Eye (tissue), 1 donor: ENCODE measurements at places on chromosomes 7 and 10.

DNA sequence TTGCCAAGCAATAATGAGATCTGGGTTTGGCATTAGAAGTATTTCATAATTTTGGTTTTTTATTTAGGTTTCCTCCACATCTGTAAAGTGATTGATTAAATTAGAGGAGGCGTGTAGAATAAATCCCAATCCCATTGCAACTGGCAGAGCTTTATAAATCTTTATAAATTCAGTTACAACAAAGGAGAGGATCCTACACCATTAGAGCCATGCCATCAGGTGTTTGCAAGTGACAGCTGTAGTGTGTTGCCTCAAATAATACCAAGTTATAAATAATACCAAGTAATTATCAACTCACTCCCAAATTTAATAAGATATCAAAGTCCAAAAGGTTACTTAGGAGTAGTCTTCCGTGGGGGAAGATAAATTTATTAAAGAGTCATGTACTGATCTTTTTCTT, 62.2 kb downstream of the PODXL start:
- DNase-seq, result no peak

GRCh38 chr7:1248143-1248915, 15.7 kb downstream of the UNCX start:
- peak; percentile 74 for DNase-seq

GRCh38 chr10:78335691-78336401, 302.2 kb downstream of the RPS24 start:
- DNase-seq, result no peak

DNA sequence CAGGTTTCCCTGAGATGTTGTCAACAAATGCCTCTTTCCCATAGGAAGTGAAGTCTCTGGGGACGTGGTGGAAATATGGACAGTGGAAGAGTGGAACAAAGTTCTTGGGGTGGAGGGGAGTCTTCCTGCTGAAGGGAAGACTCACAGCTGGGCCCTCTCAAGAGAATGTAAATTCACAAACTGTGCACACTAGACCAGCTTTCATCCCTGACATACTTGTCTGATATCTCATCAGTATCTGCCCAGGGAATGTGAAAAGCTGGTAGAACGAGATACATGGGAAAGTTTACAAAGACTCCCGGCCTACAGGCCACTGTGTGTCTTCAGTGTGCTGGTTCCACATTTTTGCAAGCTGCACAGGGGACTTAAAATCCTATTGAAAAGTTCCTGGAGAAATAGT, 16.7 kb upstream of the CCDC3 start:
- DNase-seq, result no peak

DNA sequence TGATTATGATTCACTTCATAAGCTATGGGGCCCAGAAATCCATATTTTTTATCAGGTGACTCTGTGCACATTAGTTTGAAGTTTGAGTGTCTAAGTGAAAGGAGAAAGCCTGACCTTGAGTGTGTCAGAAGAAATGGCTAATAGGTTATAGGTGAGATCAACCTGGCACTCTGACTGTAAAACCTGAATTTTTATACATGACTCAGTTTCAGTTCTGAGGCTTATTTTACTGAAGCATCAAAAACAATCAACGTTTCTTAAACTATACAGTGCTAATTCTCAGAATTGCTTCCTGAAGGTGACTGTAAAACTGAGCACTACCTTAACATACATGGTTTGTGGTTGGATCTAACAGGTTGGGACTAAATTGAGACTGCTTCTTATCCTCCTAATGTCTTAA, 159.4 kb upstream of the AHR start:
- DNase-seq, result no peak

DNA sequence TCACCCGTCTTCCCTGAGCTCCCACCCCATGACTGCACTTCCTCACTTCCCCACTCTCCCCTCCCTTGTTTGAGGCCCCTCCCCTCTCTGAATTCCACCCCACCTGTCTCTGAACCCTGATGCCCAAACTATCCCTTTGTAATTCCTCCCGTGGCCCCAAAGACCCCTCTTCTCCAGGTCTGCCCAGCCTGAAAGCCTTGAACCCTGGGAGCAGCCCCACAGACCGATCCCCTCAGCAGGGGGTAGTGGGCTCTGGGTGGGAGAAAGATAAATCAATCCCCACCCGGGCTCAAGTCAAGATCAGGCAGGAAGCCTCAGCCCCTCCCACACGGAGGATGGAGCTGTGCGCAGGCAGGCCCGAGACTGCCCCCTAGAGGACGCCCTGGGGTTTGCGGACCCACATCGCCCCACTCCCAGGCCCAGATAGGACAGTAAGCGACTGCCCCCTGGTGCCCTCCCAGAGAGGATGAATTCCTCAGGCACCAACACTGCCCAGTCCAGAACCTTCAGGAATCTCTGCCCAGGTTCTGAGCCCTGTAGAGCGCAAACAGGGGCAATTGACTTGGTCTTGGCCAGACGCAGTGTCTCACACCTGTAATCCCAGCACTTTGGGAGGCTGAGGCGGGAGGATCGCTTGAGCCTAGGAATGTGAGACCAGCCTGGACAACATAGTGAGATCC, 11.7 kb downstream of the HSPB1 start:
- peak; percentile 97 for DNase-seq

DNA sequence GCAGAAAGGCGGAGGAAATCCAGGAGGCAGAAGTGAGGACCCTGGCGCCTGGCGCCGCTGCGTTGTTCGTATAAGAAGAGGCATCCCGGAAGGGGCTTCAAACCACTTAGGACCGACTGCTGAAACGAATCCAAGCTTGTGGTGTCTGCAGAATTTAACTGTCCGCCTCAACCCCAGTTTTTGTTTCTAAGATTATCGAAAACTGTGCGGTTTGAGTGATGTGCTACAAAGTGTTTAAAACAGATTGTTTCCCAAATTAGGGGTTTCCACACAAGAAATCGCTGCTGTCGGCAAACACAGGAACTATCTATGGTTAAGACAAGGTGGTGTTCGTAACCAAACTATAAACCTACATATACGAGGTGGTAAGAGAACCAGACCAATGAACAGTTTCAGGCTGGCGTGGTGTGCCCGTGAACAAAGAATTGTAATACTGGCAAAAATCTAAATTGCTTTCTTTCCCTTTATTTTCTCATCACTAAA, 835 bp upstream of the DGKI start:
- no peak for DNase-seq

GRCh38 chr10:80289451-80290287, at the start of gene MAT1A:
Gene MAT1A (minus strand): TSS chr10:80289658. CDS start chr10:80289423, 235 bp downstream.
- DNase-seq, result no peak

DNA sequence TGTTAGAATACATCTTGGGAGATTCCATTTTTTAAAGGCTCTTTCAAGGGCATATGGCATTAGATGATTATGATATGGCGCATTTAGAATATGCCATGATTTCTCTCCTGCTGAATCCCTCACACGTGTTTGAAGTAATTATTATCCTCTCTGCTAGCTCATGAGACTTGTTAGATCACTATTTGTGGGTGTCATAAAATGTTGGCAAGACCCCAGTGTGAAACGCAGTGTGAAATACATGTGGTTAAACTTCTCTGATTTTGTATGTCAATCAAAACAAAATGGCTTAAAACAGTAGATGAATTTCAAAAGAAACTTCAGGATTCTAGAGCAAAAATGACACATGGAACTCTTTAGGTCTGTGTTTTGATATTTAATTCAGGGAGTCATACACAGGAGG, 560.8 kb downstream of the AUTS2 start:
- DNase-seq, result no peak

DNA sequence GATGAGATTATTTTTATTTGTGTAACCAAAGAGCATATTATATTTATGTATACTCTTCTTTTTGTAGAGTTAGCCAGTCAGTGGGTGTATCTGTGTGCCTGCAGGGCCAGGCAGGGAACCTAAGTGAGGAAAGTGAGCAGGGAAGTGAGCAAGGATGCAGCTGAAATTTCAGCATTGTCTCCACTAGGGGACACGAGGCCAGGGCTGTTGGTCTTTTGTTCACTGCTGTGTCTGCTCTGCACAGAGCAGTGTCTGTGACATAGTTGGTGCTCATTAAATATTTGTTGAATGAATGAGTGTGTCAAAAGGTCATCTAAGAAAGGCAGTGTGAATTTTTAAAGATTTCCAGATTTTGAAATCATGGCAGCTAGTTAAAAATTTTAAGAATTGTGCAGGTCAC, 51.8 kb downstream of the SUGCT start:
- DNase-seq, result no peak

DNA sequence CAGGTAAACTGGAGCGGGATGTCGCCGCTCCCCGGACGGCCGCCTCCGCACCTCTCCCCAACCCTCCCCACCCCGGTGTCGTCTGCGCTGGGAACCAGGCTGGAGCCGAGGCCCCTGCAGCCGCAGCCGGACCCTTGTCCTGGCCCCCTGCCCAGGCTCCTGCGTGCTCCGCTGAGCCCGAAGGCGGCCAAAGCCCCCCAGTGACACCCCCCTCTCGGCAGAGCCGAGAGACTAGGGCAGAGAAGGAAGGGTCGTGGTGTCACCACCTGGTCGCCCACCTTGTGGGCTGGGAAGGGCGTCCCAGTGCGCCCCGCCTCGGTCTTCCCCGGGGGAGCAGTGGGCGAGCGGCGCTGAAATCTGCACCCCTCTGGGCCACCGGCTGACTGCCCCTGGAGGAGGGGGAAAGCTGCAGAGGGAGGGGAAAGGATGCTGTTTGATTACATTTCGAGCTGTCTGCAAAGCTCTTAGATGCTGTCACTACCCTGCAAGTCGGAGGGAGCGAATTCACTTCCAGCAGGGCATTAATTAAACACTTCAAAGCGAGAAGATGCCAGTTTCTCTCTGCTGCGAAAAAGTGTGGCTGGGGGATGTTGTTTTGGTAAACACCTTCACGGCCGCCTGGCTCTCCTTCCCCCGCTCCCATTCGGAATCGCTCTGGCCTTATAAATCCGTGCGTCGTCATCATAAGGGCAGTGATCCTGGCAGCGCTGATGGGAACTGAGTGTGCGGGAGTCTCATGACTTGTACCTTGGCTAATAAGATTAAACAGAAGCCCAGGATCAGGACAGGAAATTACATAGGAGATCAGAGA, 622 bp downstream of the DYNC1I1 start:
- DNase-seq, result peak; percentile 64

DNA sequence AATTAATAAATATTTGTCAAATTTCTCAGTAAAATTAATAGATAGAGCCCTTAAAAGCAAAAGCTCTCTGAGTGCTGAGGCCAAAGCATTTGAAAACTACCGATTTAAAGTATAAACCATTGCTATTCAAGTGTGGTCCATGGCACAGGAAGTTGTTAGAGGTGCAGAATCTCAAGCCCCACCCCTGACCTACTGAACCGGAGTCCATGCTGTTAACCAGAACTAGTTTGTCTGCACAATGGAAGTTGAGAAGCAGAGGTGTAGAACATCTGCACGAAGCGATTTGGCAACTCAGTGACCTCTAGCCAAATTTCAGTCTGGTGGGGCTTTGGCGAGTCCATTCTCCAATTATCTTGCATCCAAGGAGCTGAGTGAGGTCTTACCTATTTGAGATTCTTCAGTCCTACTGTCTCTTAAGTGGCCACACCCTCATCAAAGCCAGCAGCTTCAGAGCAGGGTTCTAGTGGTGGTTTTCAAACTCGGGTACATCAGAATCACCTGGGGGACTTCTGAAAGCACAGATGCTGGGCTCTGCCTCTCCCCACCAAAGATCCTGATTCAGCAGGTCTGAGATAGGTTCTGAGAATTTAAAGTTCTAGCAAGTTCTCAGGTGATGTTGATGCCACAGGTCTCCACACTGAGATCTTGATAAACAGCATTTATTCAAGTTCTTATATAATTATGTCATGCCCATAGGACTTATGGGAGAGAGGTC, 96.8 kb upstream of the SAMD8 start:
- DNase-seq, result no peak

- no peak for DNase-seq
Observed at GRCh38 chr7:155195939-155196523, 101.6 kb upstream of the INSIG1 start.

DNA sequence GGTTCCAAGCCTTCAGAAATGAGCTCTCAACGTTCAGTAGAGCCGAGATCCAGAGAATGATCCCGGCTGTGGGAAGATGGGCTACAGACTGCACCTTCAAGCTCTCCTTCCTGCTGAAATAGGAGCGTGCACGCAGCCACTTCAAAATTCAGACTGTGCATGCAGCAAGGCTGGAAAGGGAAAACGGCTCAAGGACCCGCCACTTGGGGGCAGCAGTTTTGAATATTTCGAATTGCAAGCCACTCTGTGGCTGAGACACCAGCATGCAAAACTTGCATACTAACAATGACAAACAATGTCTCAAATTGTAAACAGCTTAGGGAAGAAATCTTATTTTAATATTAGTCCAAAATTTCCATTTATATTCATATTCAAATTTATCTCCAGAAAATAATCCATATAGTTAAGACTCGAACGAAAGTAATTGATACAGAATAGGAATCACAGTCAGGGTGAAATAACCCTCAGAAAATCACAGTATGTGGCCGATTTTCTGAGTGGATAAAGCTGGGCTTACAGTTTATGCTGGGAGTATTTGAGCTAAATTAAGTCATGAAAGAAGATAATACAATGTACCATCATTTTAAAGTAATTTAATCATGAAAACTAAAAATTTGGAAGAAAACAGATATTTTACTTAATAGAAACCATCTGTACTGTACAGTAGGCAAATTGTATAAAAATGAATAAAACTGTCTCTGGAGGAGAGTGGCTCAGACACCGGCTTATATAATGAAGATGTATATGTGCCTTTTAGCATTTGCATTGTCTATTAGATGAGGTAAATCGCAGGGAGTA, 137.9 kb upstream of the MKI67 start:
- peak; percentile 91 for DNase-seq

- no peak for DNase-seq
Observed at GRCh38 chr10:130929422-130930325, 381.8 kb downstream of the TCERG1L start.

- DNase-seq, result no peak
Observed at GRCh38 chr10:84668186-84668763, 339.9 kb downstream of the CCSER2 start.

DNA sequence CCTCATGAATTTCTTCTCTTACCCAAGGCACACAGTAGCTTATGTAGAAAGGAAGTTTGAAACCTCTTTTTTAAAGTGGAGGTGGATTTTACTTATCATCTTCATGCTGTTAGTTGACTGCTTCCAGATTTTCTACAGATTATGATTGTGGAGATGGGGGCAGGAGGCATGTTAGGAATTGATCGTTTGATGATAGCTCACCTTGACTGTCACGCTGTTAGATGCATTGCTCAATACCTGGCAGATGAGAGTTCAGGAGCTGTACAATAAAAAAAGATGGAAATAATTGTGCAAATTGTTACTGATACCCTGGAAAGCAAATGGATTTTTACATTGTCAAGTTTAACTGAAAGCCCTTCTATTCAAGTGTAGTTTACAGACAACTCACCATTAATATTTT, 340.3 kb downstream of the PLXDC2 start:
- no peak for DNase-seq
